ENCODE measurements at places on chromosomes 1 and 21.

GRCh38 chr1:215539803-215540570 lies 27.1 kb upstream of the KCTD3 start:
- DNase-seq, result no peak

- DNase-seq, result no peak
These were observed 187.7 kb upstream of the C1orf174 start for GRCh38 chr1:4087530-4088420.

GRCh38 chr1:16235944-16236510 lies 956 bp downstream of the CPLANE2 start:
- no peak for DNase-seq

- no peak for DNase-seq
These were observed 31.4 kb upstream of the PAXBP1 start for GRCh38 chr21:32802954-32803353.

- DNase-seq, result no peak
These were observed 13.6 kb downstream of the OXCT2 start for GRCh38 chr1:39757501-39757900.

DNA sequence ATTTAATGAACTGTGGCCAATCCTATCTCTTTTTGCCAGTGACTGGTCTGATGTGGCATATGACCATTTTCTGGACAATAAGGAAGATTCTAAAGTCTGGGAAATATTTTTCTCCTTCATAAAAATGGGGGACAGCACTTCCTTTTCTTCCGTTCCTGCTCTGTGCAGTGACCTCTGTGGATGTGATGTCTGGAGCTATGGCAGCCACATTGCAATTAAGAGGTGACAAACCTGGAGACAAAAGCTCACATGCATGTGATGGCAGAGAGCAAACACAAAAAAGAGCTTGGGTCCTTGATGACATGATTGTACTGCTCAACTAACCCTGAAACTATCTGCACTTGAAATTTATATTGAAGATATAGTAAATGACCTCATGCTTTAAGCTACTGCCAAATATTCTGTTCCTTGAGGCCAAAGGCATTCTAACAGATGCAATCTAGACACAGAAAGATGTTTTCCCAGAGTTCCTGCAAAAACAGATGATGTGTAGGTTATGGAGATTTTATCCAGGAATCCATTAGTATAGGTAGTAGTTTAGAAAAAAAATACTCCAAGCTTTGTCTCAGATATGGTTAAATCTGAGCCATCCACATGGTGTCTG lies 2.2 kb upstream of the MAGI3 start:
- no peak for DNase-seq

DNA sequence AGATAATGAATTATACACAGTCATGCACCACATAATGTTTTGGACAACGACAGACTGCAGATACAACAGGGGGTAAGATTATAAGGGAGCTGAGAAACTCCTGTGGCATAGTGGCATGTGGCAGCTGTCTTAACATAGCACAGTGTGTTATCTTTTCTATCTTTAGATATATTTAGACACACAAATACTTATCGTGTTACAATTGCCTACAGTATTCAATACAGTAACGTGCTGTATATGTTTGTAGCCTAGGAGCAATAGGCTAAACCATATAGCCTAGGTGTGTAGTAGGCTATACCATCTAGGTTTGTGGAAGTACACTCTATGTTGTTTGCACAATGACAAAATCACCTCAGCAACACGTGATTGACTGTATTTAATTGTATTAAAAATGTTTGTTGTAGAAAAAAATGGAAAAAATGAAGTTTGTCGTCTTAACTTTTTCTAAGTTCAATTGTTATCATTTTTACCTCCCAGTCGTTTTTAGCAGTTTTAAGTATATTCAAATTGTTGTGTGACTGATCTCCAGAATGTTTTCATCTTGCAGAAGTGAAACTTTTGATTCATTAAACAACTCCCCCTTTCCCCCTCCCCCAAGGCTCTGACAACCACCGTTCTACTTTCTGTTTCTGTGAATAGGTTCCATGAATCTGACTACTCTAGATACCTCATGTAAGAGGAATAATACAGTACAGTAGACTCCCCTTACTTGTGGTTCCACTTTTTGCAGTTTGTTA lies 351.0 kb upstream of the B3GALT2 start:
- no peak for DNase-seq

GRCh38 chr1:201881617-201882016 lies 7.1 kb upstream of the SHISA4 start:
- no peak for DNase-seq

DNA sequence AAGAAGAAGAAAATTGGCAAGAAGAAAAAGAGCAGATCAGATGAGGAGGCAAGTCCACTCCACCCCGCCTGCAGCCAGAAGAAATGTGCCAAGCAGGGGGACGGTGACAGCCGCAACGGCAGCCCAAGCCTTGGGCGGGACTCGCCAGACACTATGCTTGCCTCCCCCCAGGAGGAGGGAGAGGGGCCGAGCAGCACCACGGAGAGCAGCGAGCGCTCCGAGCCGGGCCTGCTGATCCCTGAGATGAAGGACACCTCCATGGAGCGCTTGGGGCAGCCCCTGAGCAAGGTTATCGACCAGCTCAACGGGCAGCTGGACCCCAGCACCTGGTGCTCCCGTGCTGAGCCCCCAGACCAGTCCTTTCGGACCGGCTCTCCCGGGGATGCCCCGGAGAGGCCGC lies 9.0 kb upstream of the SLC25A34 start:
- DNase-seq, result no peak

GRCh38 chr1:227942021-227942715 lies 5.6 kb downstream of the WNT9A start:
- DNase-seq, result no peak

GRCh38 chr1:112536561-112536960 lies 27.8 kb downstream of the WNT2B start:
- DNase-seq, result no peak

- DNase-seq, result no peak
These were observed 20.8 kb upstream of the BTG2 start for GRCh38 chr1:203284411-203285123.

DNA sequence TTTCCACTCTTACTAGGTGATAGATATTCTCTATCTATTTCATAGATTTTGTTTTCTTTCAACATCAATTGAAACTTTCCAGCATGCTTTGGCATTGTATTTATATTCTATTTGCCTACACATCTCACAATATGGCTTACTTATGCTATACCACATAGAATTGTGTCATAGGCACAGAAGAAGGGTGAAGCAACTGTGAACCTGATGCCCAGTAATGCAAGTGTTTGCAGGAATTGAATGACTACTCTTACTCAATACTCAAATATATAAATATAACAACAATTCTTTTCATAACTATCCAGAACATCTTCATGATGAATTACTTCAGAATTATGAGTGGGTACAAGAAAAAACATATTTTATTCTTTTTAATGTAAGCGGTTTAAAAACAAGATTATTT lies 165.9 kb downstream of the PTBP2 start:
- DNase-seq, result no peak

- DNase-seq, result no peak
These were observed 226.4 kb downstream of the DSCAM start for GRCh38 chr21:40620386-40621145.

DNA sequence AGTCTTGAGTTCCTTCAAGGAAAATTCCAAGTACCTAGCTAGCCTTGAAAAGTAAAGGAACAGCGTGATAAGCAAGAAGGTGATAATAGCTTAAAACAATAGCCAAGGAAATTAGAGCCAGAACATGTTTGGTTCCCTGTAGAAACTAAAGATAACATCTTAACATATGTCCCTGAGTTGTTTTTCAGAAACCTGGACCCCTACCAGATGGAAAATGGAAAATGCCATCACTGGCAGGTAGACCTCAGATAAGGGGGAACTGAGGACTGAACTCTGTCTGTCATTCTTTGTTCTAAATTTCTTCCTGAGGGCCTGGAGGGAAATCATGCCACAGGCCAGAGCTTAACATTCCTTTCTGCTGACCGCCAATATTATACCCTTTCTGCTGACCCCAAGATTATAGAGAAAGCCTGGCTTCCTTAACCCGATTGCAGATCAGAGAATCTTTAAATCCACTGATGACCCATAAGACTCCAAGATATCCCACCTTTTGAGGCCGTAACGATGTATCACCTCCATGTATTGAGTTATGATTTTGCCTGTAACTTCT lies 23.4 kb downstream of the CNIH3 start:
- DNase-seq, result no peak

GRCh38 chr1:4975856-4976255 lies 321.4 kb downstream of the AJAP1 start:
- no peak for DNase-seq

DNA sequence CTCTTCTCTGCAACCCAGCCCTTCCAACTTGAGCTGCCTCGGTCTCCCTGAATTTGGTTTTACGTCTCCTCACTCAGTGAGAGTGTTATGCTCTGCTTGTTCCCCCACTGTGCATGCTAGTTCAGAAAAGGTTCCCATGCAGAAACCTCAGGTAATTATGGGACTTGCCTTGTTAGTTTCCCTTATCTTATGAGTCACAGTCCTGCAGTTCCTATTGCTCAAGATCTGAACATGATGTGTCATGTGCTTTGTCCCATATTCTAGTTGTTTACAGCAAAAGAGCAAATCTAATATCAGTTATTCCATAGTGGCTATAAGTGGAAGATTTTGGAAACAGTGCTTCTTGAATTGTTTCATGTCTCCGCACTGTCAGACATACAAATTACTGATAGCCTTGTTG lies 74.4 kb downstream of the DUSP10 start:
- no peak for DNase-seq

DNA sequence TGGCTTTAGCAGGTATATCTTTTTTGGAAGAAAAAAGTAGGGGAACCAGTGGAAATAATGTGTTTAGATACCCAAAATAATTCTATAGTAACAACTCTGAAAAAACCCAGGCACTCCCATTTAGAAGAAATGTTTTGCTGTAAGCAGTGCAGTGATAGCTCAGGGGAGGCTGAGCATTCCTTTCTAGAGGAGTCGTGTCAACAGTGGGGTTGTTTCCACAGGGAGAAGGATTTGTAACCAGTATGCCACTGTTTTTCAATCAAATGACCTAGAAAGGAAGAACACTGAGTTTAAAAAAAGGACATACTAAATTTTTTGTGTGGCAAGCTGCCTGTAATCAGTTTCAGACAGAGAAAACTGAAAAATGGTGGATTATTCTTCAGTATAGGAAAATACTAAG lies 2.4 kb downstream of the PGD start:
- DNase-seq, result no peak

DNA sequence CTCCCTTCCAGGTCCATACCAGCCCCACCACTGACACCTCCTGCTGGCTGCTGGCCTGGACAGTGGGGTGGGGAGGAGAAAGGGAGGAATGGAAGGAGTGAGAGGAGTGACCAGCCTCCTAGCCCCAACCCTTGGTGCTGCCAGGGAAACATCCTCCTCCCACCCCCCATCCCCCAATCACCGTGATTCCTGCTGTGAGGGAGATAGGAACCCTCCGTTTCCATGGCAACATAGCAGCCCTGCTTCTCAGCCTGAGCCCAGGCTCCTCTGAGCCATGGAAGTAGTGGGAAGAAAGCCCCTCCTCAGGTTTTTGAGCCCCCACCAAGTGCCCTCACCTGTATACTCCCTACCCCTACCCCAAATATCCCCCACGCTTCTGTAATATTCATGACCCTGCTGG lies 44.4 kb upstream of the SCMH1 start:
- DNase-seq, result no peak

DNA sequence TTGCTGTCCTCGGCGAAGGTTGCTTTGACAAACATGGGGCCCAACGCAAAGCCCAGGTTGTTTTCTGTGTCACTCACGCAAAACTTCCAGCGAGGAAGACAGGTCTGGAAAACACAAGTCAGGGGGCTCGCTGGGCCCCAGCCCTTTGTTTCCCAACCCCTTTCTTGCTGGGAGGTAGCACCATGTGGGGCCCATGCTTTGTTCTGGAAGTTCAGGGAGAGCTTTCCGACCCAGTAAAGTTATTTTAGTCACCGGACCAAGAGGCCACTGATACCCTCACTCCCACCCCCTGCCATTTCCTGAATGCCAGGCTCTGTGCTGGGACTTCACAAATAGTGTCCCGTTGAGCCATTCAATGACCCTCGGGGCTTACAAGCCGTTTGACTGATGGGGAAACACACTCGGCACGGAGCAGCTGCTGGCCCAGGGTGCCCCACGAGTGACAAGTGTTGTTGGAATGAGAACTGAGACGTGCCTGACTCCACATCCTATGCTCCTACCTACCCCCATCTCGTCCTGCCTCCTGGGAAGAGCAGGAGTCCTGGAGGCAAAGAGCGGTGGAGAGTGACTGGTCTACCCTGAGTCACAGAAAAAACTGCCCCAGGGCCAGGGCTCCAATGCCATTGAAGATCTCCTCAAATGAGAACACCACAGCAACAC lies 52.0 kb downstream of the ECE1 start:
- DNase-seq, result no peak

DNA sequence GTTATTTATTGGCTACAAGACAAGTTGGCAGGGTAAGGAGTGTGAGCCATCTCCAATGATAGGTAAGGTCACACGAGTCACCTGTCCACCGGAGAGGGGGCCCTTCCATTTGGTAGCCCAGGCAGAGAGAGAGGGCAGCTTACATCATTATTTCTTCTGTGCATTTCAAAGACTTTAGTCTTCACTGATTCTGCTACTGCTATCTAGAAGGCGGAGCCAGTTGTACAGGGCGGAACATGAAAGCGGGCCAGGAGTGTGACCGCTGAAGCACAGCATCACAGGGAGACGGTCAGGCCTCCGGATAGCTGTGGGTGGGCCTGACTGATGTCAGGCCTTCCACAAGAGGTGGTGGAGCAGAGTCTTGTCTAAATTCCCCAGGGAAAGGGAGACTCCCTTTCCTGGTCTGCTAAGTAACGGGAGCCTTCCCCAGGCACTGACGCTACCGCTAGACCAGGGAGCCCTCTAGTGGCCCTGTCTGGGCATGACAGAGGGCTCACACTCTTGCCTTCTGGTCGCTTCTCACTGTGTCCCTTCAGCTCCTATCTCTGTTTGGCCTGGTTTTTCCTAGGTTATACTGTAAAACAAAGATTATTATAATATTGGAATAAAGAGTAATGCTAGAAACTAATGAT lies 36.7 kb downstream of the ZNF695 start:
- DNase-seq, result no peak

DNA sequence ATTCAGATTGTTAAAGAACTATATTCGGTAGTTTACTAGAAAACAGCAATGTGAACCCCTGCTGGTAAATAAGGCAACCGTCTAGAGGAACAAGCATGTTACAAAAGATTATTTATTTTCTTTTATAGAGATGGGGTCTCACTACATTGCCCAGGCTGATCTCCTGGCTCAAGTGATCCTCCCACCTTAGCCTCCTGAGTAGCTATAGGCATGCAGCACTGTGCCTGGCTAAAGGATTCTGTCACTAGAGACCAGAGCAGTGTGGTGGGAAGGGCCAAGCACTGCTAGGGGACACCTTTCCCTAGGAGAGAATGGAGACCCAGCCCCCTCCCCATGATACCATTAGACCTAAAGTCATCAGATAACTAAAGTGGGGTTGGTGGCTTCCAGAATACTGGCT lies 28.9 kb downstream of the SLC27A3 start:
- DNase-seq, result no peak
